ENCODE measurements at places on chromosomes 6 and 20.

DNA sequence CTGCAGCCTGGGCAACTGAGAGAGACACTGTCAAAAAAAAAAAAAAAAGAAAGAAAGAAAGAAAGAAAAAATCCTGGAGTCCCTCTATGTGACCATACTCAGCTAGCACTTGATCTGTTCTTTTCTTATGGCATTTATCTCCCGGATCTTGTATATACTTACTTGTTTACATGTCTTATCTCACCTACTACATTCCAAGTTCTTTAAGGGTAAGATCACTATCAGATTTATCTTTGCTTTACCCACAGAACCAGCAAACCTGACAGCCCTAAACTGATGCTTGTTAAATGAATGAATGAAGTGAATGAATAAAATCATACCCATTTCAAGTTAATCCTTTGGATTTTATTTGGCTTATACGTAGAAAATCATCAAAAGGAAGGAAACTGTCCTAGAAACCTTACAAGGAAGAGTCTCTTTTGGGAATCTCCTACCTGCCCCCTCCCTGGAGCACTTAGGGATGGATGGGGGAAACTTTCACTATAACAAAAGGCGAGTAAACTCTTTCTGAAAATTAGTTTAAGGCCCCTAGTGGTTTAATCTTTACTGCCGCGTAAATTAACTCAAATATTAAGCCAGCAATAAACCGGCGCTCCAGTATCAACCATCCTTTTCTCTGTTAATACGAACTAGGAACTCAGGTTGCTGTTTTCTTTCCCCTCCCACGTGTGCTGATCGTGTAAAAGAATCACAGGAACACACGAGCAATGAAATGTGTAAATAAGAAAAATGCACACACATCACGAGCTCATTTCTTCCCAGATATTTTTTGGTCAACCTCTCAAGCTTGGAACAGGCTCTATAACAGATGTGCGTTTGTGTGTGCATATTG lies 1.3 kb upstream of the UTRN start:
- no peak for DNase-seq

GRCh38 chr6:32855467-32856174 lies 1.6 kb downstream of the PSMB9 start:
- DNase-seq, result no peak

GRCh38 chr20:43976547-43976946 lies 61.9 kb downstream of the TOX2 start:
- no peak for DNase-seq

DNA sequence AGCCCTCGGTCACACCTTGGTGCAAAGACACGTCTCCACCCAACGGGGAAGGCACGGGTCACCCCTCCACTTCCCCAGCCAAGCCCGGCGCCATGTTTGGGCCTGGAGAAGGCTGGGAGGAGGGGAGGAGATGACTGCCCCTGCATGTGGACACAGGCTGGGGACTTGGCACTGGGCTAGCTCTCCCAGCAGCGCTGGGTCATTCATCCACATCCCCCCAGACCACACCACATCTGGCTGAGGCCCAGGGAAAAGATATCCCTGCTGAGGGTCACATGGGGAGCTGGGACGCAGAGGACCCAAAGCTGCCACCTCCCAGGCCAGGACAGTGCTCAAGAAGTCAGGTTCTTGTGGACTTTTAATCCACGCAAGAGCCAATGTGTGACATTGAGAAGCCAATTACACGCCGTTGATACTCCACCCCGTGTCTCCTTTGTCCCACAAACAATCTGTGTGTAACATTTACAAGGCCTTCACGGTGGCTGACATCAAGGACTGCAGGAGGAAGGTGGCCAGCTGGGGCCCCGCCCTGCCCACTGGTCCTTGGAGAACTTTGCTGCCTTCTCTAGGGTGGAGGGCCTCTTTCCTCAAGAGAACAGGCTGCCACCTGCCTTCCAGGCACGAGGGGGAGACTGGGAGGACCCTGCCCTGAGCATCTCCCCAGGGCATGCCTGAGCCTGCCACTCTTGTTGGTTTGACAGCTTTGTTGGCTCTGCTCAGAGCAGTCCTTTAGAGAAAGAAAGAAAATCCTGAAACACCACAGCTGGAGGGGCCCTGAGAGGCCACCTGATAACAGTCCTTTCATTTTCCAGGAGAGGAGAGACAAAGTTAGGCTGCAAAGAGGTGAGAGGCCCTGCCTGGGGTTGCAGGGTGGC lies 5.3 kb upstream of the IP6K3 start:
- DNase-seq, result no peak

DNA sequence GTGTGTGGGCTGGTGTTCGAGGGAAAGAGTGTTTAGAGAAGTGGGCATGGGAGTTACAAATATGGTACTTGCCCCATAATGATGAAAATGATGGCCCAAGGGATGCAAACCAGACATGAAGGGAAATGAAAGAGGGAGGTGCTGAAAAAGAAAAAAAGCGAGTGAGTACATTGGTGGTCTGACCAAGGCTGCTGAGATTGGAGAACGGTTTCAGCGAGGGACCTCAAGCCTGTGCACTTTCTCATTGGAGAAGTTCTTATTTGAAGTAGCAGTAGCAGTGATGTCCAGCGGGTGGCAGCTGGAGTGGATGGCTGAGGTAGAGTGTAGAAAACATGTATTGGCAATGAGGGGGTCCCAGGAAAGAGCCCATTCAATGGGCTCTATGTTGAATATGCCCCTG lies 54.8 kb downstream of the TNFAIP3 start:
- no peak for DNase-seq

DNA sequence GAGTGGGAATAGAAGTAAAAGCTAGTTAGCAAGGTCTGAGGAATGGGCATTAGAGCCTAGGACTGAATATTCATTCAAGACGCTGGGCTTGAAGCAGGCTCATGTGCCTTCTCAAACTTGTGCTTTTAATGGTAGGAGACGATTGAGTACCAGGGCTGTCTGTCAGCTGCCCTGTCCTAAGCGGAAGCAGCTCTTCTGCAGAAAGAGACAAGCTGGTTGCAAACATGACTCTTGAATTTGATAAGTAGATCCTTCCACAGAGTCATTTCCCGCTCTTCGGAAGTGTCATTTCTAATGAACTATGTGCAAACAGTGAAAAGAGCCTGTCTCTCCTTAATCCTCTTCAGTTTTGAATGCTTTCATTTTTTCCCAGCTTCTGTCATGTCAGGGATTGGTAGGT lies 176.4 kb downstream of the TFAP2B start:
- DNase-seq, result no peak

DNA sequence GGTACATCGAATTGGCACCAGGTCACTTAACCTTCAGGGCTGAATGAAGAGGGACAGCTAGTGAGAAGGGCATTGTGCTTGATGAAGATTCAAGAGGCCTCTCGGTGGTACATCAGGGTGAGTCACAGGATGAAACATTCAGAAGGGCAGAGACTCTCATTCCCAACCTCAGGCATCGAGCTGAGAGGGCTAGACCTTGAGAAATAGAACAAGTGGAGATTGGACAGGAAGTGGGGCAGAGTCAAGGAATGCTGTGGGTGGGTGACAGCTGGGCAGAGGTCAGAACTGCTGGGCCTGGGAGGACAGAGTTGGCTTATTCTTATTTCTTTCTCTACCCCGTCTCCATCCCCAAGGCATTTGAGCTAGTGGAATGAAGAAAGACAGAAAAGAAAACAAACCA lies 126.0 kb downstream of the SCML4 start:
- no peak for DNase-seq

- DNase-seq, result no peak
These were observed 36.2 kb upstream of the BAG2 start for GRCh38 chr6:57135885-57136284.

DNA sequence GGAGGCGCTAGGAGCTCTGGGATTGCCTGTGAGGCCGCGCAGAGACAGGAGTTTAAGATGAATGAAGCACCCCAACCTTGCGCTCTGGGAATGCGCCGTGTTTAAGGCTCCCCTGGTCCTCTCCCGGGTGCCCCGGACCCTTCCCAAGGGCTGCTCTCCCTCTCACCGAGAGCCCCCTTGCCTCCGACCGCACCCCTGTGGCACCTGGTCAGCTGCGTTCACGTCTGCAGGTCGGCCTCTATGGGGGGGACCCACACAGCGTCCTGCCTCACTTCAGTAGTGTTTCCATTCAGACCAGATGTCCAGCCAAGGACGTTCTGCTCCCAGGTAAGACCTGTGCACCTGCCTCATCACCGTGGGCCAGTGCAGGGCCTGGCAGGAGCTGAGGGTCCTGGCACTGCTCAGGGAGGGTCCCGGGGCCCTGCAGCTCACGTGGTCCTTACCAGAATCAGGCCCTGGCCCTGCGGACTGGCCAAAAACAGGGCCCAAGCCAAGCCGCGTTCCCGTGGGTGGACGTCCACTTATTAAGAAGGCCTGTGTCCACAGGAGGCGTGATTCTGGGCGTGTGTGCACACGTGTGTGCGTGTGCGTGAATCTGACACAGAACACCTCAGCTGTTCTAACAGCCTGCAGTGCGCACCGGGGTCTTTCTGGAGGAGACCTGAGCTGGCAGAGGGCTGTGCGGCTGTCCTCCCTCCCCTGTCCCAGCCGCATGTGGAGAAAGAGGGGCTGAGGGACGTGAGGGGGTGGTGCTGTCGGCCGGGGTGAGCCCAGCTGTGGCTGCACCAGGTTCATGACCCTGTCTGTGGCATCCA lies 79.9 kb upstream of the BHLHE23 start:
- DNase-seq, result no peak

GRCh38 chr20:31555203-31555775 lies 41.0 kb downstream of the HM13 start:
- DNase-seq, result no peak

DNA sequence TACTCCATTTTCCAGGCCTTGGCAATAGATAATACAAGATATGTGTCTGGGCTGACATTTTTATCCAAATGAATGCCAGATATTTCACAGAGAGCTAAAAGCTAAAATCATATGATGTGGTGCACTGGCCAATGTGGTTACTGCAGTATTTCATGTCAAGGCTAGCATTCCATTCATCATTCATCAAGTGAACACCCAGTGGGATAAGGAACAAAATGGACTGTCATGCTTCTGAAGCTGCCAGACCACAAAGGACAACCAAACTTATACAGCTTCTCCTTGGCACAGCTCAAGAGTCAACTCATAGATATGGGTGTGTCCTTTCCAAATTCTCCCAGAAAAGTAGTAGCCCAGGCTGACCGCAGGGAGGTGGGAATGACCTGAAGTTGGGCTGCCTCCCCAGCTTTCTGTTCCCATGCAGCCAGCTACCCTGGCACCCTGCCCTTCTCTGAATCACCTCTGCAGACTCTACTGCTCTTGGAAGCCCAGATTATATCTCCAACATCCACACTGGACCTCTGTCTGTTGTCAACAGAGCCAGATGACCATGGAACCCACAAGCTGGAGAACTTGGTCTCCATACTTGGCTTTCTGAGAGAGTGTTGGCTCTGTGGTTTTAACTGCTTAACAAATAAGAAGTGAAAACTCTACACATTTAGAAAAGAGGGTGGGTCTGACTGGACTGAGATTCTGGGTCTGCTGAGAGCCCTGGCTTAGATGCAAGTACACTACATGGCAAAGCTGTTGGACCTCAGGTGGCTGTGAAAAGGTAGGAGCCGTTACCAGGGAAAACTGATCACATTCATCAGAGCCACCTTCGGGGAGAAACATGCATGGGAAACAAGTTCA lies 122.8 kb downstream of the ALDH8A1 start:
- peak; percentile 76 for DNase-seq

GRCh38 chr6:93792746-93793145 lies 373.4 kb upstream of the EPHA7 start:
- DNase-seq, result no peak

DNA sequence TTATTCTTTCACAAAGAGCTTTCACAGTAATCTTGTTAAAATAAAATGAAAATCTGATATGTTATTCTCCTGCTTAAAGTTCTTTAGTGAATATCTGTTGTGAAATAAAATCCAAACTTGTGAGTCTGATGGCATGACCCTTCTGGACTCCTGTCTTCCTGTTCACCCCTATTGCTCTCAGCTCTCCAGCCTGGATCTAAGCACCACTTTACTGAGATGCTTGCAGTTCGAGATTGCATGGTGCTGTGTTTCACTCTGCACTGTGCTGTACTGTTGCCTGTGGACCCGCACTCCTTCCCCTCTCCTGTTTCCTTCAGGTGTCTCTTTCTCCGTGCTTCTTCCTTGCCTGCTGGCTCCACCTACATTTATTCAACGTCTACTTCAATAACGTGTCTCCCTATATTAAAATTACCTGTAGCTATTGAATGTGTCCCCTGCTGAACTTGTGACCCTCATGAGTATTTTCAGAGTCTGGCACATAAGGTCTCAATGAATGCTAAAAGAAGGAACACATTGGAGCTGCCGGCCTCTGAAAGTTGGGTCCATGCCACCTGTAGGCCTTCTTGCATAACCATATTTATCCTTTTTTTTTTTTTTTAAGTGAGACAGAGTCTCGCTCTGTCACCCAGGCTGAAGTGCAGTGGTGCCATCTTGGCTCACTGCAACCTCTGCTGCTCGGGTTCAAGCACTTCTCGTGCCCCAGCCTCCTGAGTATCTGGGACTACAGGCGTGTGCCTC lies 100.1 kb downstream of the ARID1B start:
- DNase-seq, result no peak

DNA sequence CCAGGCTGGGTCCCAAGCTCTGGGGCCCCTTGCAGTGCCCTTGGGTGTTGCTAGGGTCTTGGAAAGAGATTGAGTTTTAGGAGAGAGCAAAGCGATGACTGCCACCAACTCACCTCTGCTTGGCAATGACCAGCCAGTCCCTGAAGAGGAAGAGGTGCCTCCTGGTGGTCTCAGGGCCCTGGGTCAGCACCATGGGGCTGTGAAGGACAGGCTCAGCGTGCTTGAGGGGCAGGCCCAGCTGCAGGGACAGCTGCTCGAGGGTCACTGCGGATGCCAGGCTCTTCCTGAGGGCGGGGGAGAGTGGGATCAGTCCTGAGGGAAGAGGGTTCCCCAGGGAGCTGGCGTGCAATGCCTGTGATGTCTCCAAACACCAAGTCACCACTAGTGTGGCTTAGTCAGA lies 50.8 kb upstream of the TAGAP start:
- no peak for DNase-seq

DNA sequence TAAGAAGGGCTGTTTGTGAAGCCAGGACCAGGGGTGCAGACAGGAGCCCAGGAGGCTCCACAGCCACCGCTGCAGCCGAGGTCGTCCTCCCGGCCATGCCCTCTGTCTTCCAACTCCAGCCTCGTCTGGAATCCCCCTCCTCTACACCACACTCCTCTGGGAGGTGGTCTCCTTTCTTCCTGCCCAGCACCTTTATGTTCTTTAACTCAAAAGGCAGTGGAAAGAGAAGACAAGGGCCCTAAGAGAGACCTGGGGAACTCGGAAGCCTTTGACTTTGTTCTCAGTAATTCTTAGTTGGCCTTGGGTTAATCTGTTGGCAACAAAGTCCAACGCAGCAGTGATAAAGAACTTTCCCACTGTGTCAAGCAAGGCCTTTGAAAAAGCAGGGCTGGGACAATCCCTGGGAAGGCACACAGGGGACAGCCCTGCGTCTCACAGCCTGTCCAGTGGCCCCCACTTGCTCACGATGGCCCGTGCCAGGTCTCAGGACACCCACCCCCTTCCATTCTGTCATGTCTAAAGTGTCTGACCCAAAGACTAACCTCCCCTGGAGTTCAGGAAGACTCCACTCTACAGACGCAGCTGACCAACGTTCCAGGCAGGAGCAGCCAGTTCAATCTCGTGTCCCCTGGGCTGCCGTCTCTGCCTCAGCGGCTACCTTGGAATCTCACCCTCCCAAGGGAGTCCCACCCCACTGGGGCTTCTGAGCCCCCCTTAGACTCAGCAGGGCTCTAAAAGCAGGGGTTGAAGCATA lies 42.8 kb upstream of the FAM50B start:
- no peak for DNase-seq

Measured in GOT3 (cell line).